ENCODE measurements at places on chromosomes 13 and 19. TPM values are rescaled to one million over a fixed set of nuclear protein-coding genes. Genes with fewer than 3 reads are reported as not detected.

GRCh38 chr13:53782488-53782961, 753.9 kb downstream of the OLFM4 start:
- DNase-seq = no peak

- peak; percentile 92 for DNase-seq
Observed at GRCh38 chr13:113816946-113817859, 46.7 kb downstream of the GAS6 start.

- DNase-seq = no peak
Observed at GRCh38 chr19:38323291-38323690, 3.6 kb downstream of the KCNK6 start.

- DNase-seq = peak; percentile 17
Observed at GRCh38 chr19:18845961-18846360, 14.2 kb downstream of the UPF1 start.

- no peak for DNase-seq
Observed at GRCh38 chr13:85216576-85216975, 582.6 kb downstream of the SLITRK6 start.

- DNase-seq = no peak
Observed at GRCh38 chr19:35642798-35643254, 1.3 kb downstream of the ETV2 start.

DNA sequence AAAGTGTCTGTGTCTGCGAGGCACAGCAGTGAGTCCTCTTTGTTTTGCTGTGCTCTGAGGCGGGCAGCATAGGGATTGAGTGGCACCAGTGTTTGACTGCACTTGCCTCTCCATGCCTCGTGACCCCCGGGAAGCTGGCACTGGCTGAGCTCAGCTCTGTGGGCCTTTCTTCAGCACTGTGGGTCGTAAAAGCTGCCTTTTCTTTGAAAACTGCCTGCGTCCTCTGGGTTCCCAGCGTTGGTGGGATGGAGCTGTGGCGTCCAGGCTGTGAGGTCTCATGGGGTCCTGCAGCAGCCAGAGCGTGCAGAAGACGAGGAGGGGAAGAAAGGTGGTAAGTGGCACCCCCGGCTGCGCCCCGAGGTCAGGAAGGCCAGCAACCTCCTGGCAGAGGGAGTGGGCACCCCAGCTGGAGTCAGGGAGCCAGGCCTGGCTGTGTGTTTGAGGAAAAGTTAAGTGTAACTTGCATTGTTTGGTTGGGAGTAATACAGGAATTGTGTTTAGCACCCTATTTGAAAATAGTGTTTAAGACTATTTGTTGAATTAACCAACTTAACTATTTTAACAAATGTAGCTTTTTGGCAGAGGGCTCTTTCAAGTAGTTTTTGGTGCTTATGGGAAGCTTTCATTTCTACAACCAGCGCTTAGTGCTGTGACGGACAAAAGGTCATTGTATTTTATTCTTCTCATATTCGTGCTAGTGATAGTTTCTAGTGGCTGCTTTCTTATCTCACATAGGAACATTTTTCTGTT, 79.3 kb upstream of the TEX29 start:
- DNase-seq = no peak

DNA sequence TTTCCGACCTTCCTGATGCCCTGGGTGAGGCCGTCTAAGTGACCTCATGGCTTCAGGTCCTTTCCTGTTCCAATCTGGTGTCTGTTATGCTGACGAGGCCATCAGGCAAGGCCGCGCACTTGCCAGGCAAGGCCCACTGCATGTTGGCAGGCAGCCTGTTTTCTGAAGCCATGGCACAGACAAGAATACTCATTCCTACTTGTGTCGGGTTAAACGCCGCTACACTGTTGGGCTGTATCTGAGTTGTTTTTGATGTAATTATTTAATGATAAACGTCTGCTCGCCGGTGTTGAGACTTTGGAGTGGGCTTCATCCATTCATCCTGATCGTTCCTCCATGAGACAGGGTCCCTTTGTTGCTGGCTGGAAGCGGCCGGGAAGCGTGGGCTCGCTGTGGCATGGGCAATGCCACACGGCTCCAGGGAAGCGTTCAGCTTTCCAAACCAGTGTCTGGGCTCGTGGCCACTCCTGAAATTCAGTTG, 92.1 kb downstream of the ATP11A start:
- peak; percentile 80 for DNase-seq

DNA sequence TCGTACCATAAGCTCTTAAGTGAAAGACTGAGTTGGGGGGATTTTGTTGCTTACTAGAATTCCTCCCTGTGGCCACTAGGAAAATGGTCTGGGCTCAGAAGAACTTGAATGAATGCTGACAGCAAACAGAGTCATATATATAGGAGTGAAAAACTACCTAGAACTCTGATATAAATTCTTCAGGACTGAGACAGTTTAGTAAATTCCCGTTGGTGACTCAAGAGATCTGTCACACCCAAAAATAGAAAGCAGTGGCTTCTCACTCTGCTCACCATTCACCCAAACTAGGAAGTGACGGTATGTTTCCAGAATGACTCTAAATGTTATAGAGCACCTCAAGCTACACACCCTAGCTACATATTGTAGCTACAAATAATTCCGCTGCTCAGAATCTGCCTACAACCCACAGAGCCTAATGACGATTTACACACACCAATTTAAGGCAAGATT, 116.2 kb downstream of the TBC1D4 start:
- no peak for DNase-seq

- no peak for DNase-seq
Observed at GRCh38 chr13:44234566-44234965, 139.1 kb upstream of the SERP2 start.

- peak; percentile 65 for DNase-seq
Observed at GRCh38 chr19:4015705-4016402, 8.3 kb downstream of the PIAS4 start.

GRCh38 chr19:38671654-38672053, 24.2 kb downstream of the ACTN4 start:
- peak; percentile 26 for DNase-seq

GRCh38 chr13:111883571-111884343, 183.2 kb upstream of the SOX1 start:
- DNase-seq = no peak

- no peak for DNase-seq
Observed at GRCh38 chr19:821825-822503, at the start of gene PLPPR3. PLPPR3 (minus strand) TSS chr19:821955; CDS start chr19:821559, 396 bp downstream.

GRCh38 chr19:39428283-39429112, 7.3 kb downstream of the RPS16 start:
- DNase-seq = peak; percentile 82

GRCh38 chr19:48678201-48678600, 5.4 kb upstream of the NTN5 start:
- no peak for DNase-seq

DNA sequence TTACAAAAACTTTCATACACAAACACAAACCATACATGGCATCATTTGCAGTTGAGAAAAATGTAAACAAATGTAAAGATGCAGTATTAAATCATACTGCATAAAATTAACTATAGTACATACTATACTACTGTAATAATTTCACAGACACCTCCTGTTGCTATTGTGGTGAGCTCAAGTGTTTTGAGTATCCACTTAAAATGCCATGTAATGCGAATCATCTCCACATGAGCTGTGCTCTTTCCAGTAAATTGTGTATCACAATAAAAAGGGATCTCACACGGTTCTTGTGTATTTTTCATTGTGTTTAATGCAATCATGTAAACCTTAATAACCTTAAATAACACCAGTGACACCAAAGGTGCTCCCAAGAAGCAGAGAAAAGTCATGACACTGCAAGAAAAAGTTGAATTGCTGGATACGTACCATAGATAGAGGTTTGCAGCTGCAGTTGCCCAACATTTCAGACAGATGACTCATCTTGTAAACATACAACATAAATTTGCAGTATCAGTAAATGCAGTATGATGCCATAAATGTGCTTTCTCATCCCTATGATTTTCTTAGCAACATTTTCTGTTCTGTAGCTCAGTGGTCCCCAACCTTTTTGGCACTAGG, 166.6 kb downstream of the RAP2A start:
- DNase-seq = no peak

- no peak for DNase-seq
Observed at GRCh38 chr13:79871594-79871993, 390.6 kb downstream of the NDFIP2 start.

GRCh38 chr19:11092181-11092538, 2.9 kb downstream of the LDLR start:
- DNase-seq = no peak

DNA sequence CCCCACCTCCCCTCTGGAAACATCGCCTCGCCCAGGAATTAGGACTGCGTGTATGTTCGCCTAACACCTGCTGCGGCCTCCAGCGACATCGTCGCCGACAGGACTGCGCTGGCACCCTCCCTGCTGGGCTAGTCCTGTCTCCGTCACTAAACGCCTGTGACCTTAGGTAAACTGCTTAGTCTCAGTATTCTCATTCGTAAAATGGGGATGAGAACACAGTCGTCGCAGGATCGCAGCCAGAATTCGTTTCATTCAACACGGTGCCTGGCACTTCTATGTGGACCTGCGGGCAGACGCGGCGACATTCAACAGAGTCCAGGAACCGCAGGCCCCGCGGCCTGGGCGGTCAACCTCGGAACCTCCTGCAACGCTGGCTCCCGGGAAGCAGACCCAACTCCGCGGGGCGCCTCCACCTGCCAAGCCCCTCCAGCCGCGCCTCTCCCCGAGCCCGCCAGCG, 485 bp downstream of the CRYL1 start:
- DNase-seq = peak; percentile 39

- DNase-seq = no peak
Observed at GRCh38 chr19:10983026-10983425, 22.2 kb downstream of the SMARCA4 start.

GRCh38 chr19:55614711-55615542, 9.4 kb downstream of the ZNF784 start:
- no peak for DNase-seq

DNA sequence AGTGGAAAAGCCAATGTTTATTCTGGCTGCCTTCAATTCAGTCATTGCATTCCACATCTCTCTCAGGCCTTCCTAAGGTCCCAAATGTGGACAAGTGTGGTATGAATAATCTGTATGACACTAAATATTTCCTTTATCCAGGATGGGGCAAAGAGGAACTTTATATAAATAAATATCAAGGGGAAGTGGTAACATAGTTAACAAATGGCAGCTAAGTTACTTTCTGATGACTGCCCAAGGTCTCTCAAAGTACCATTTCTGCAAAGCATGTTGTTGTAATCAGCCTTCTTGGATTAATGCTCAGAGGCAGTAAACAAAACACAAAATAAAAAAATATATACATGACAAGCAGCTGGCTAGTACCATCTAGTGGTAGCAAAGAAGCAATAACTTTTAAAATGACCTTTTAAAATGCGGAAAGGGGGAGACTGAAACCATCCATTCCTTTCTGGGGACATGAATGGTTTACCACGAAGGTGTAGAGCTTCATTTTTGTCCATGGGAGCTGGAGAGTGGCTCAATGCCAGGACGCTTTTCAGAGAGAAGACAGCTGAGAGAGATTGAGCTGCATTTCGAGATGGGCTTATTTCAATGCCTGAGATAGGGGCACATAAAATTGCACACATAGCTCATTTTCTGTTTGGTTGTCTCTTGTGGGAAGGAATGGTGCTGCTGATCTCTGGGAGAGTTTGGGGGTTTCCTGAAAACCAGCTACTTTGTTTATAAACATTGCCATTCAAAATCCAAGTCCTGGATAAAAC, 259.2 kb downstream of the RFC3 start:
- no peak for DNase-seq

The UBE2L5 gene
- total RNA-seq = not detected

The B3GNT8 gene
- 12.4 TPM for total RNA-seq

The NAT14 gene
- total RNA-seq = 6.0 TPM

The NKG7 gene
- total RNA-seq = 0.99 TPM

The UHRF1 gene
- total RNA-seq = 1.5 TPM

The RFXAP gene
- total RNA-seq = 3.7 TPM

Measured in left ventricle myocardium superior (tissue), 1 donor.